ENCODE measurements at places on chromosomes 3 and 15.

DNA sequence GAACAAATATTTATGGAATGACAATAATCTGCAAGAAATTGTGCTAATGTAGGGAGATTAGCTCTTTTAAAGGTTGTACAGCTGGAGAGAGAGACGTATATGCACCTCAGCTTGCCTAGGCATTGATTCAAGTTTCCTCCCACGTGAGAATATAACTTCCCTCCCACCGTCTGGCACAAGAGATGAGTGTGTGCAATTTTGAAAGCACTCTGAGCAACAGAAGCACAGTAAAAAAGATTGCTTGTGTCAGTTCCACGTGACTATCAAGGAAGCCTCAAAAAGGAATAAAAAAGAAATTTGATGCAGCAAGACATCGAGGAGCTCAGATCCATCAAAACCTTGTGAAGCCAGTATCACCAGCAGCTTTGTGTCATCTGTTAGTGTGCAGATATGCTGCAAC lies 435.3 kb downstream of the TUSC7 start:
- H3K36me3 ChIP-seq: no peaks in the 10 kb centered on the region
- H3K27ac ChIP-seq: no peak overlapping the region

DNA sequence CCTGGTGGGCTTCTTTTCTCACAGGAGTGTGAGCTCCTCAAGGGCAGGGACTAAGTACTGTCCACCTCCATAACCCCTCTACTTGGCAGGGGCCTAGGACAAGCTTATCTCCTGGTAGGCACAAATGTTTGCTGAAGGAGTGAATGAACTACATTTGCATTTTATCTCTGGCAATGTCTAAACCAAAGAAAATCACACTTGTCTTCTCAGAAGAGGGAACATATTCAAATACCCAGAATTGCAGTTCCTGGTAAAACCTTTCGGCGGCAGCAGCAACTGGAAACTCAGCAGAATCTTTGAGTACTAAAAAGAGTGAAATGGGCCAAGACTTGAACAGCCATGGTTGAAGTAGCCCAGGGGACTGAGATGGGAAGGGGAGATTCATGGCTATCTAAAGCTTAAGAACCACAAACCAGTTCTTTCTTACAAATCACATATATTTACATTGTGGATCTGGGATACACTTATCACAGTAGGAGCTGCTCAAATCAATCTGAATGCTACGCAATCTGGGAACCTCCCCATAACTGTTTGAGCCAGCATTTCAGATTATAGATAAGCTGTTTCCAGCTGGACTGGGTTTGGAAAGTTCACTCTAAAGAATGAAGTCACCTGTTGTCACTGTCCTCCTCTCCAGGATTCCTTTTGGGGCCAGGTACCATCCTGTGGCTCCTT lies 18.7 kb upstream of the PTPN9 start:
- no peak overlapping the region for H3K4me3 ChIP-seq
- H3K27me3 ChIP-seq: no peaks in the 10 kb centered on the region
- peaks cover 13% of the 10 kb centered on the region for H3K4me1 ChIP-seq
- H3K27ac ChIP-seq: peak overlapping the region; percentile 24

DNA sequence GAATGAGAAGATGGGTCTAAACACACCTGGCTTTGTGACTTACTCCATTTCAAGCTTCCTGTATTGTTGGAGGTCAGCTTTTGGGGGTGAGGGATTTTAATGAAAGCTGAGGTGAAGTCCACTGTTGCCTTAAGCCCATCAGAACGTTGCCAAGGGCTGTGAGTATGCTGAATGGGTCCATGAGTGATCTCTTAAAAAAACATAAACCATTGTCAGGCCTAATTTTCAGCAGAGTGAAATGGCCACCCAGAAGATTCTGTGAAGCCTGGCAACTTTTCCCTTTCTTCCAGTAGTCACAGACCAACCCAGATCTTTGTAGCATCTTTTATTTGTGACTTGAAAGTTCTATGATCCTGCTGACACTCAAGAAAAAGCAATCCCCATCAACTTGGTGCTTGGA lies 87.0 kb downstream of the SMAD3 start:
- no peaks in the 10 kb centered on the region for H3K36me3 ChIP-seq
- no peaks in the 10 kb centered on the region for H3K27me3 ChIP-seq
- no peak overlapping the region for H3K27ac ChIP-seq
- H3K4me3 ChIP-seq: no peak overlapping the region

DNA sequence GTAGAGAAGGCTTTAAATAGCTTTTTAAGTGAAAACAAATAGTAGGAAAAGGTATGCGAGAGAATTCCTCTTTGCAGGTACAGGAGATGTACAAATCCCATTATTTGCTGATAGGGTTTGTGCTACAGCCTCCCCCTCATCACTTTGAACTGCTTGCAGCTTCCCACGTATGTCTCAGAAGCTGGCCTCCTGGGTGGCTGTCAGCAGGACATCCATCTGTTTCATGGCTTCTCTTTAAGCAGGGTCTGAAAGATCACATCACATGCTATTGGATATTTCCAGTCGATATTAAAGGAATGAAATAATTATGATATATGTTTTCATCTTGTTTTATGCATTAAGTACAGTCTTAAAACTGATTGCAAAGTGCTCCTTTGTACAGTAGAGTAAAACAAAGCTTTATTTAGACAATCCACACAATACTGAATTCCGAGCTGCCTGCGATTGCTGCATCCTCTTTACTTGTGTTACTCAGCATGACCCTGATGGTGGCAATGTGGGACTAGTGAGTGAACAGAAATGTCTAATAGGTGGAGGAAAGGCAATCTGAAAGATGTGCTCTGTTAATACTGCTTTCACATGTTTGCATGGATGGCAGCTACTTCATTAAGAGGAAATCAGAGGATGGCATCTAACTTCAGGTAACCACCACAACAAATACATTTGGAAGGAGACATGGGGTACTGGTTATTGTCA lies 930.6 kb upstream of the SEMA6D start:
- H3K27me3 ChIP-seq: no peaks in the 10 kb centered on the region
- no peak for DNase-seq
- no peaks in the 10 kb centered on the region for H3K36me3 ChIP-seq
- no peaks in the 10 kb centered on the region for H3K4me1 ChIP-seq

DNA sequence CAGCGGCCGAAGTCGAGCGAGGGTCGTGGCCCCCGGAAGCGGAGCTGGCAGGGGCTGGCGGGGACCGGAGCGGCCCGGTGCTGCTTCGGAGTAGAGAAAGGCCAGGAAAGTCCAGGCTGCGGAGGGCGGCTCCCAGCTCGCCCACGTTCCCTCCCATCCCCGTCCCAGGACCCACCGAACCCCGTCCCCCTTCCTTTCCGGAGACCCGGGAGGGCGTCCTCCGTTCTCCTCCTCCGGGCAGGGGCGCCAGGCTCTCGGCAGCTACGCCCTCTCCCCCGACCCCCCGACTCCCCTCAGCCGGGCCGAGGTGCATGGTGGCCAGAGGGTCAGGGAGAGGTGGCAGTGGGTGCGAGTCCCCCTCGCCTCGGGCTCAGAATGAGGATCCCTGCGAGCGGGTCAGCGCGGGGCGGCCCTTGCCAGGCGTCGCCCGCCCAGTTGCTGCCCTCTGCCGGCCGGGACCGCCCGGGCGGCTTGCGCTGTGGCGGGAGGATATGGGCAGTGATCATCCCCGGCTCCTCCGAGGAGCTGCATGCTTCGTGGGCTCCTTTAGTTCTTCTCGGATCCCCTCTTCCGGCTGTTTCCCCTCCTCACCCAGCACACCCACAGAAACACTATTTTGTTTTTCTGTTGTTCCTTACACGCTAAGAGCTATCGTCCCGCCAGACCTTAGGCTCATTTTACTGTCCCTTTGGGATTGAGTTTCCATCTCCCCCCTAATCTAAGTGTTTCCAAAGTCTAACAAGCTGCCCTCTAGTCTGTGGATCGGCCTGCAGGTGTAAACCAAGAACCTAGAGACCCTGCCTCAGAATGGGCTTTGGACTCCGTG lies 744 bp upstream of the ALDH1A2 start:
- H3K4me1 ChIP-seq: no peaks in the 10 kb centered on the region
- peak overlapping the region; percentile 26 for H3K4me3 ChIP-seq
- H3K36me3 ChIP-seq: no peaks in the 10 kb centered on the region
- peaks cover 20% of the 10 kb centered on the region for H3K27me3 ChIP-seq
- no peak overlapping the region for H3K27ac ChIP-seq
- DNase-seq: peak; percentile 23

DNA sequence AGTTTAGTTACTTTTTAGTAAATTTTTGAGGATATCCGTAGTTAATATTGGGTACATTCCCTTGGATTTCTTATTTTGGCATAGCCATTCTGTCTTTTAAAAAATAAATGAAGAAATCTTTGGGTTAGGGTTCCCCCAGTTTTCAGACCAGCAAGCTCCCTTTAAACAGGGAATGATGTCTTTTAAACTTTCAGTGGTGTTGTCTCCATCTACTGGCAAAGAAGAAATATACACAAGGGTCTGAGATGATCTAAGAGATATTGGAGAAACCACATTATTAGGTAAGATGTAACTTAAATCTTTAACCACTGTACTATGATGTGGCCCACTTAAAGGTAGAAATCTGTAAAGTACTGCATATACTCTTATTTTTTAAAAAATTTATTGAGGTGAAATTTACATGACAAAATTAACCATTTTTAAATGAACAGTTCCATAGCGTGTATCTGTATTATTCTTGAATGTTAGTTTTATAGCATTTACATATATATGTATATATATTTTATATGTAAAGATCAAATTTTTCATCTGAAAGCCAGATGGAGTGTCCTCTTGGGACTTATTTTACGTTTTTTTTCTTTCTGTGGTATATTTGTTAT lies 35.1 kb upstream of the EIF3J start:
- no peaks in the 10 kb centered on the region for H3K4me1 ChIP-seq
- no peak for DNase-seq
- no peaks in the 10 kb centered on the region for H3K36me3 ChIP-seq
- no peak overlapping the region for H3K27ac ChIP-seq
- no peak overlapping the region for H3K4me3 ChIP-seq

- no peak overlapping the region for H3K4me3 ChIP-seq
- no peak overlapping the region for H3K27ac ChIP-seq
- H3K27me3 ChIP-seq: no peaks in the 10 kb centered on the region
- no peaks in the 10 kb centered on the region for H3K36me3 ChIP-seq
- DNase-seq: no peak
Measured at GRCh38 chr3:125140011-125140817, 72.3 kb downstream of the SLC12A8 start.

DNA sequence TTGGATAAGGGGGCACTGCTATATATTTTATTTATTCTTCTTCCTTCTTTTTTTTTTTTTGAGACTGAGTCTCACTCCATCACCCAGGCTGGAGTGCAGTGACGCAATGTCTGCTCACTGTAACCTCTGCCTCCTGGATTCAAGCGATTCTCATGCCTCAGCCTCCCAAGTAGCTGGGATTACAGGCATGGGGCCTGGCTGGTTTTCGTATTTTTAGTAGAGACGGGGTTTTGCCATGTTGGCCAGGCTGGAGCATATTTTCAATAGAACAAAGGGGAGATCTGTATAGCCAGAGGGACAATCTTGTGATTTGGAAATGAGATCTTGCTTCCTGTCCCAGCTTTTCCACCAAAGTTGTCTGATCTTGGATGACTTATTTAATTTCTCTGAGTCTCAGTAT lies 133.1 kb upstream of the ABHD17C start:
- no peaks in the 10 kb centered on the region for H3K36me3 ChIP-seq
- H3K4me3 ChIP-seq: no peak overlapping the region
- no peak overlapping the region for H3K27ac ChIP-seq
- no peaks in the 10 kb centered on the region for H3K27me3 ChIP-seq
- no peaks in the 10 kb centered on the region for H3K4me1 ChIP-seq
